AG04449 (cell line): ENCODE measurements at places on chromosomes 1 and 21.

DNA sequence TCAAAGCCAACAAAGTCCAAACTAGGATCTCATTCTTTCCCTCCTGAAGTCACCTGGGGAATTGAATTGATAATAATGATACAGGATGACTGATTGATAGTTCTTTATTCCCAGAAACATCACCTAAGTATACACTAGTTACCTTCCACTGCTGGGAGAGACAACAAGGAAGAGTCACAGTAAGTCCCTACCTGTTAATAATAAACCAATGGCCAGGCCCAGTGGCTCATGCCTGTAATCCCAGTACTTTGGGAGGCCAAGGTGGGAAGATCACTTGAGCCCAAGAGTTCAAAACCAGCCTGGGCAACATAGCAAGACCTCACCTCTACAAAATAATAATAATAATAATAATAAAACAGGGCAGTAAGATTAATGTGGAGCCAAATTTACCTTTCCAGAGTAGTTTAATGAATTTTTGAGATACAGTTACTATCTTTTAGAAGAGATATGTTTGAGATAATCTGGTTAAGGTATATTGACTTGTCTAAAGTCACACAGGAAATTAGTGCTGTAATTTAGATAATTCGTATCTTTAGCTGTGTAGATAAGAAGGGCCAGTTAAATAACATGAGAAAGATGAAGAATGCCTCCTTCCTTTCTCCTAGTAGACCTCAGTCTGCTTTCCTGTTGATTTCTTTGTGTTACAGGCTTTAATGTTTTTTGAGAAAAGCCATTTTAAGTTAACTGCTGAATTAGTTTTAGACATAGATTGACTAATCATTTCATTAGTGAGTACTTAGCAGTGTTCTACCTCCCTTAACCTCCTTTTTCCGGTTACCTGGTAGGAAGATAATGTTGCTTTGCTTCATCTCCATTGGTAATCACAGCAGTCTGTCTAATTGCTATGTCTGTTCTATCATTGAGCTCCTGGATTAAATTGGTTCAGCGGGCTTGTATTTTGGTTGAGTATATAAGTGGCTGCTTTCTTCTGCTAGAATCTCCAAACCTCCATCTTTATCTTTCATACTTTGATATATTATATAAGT is 22.0 kb downstream of the SMAP2 start:
- no peak for DNase-seq

GRCh38 chr1:30462166-30462565 is 261.2 kb downstream of the MATN1 start:
- no peak for DNase-seq

DNA sequence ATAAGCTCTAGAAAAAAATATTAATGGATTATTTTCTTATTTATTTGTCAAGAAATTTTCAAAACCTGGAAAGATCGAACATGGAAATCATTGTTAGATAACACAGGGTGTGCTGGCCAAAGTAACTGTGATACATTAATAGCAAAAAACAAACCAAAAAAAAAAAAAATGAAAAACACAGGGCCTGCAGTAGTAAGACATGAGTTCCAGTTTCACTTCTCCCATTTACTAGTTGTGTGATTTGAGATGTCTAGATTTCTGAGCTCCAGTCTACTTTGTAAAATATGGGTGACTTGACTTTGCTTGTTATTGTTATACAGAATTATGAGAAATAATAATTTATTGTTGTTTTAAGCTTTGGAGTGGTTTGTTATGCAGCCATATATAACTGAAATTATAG is 13.6 kb downstream of the FAM177B start:
- no peak for DNase-seq

GRCh38 chr1:69263921-69264391 is 303.8 kb upstream of the LRRC7 start:
- no peak for DNase-seq

DNA sequence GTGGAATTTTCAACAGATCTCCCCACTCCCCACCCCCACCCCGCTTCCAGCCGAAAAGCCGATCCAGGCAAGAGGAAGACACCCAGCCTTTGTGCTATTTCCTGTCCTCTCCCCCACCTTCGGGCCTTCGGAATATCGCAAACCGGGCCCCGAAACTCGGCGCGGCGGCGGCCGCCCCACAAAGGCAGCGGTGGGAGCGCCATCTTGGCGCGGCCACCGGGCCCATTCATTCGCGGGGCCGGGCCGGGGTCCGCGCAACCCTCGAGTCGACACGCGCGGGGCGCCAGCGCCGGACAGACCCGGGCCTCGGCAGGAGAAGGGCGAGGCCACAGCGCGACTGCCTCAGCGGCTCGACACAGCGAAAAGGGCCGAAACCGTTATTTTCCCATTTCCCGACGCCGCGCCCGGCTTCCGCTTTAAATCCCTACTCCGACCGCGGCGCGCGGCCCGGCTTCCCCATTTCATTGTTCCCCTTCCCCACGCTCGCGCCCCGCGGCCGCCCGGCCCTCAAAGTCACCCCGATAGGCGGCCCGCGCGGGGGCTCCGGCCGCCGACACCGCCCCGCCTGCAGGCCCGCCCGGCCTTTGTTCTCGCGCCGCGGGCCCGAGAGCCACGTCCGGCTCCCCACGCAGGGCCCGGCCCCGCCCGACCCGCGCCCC is 911 bp downstream of the GNB1 start:
- no peak for DNase-seq

GRCh38 chr1:218430822-218431221 is 85.7 kb downstream of the TGFB2 start:
- no peak for DNase-seq

- no peak for DNase-seq
These were observed 19.1 kb upstream of the RXRG start for GRCh38 chr1:165463978-165464377.

- no peak for DNase-seq
These were observed 18.2 kb downstream of the CDK18 start for GRCh38 chr1:205522692-205523091.

DNA sequence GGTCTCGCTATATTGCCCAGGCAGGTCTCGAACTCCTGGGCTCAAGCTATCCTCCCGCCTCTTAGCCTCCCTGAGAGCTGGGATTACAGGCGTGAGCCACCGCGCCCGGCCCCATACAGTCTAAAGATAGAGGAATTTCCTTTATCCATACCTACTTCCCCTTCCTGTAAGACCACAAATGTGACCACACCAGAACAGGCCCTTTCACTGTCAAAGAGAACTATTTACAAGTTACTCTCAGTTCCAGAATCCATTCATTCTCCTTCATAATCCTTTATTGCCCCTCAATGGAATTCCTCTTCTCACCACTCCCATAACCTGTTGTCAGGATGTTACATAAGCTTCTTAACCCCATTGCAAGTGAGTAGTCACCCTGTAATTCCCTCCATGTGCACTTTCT is 26.3 kb upstream of the SLC5A9 start:
- DNase-seq, result no peak

DNA sequence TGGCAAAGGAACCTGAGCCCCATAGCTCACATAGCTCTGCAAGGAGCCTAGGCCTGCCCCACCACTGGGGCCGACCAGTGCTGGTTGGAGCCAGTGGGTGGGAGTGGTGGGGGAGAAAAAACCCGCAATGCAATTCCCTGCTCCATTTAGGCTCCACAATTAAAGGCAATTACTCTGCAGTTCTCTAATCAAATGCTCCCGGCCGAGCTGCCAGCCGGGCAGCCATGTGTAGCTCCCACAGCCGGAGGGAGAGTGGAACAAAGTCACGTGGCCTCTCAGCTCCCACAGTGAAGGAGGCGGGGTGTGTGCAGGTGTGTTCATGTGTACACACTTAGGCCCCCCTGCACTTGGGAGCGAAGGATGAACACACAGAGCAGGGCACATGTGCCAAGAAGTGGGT is 81.6 kb downstream of the KIRREL1 start:
- DNase-seq, result no peak

DNA sequence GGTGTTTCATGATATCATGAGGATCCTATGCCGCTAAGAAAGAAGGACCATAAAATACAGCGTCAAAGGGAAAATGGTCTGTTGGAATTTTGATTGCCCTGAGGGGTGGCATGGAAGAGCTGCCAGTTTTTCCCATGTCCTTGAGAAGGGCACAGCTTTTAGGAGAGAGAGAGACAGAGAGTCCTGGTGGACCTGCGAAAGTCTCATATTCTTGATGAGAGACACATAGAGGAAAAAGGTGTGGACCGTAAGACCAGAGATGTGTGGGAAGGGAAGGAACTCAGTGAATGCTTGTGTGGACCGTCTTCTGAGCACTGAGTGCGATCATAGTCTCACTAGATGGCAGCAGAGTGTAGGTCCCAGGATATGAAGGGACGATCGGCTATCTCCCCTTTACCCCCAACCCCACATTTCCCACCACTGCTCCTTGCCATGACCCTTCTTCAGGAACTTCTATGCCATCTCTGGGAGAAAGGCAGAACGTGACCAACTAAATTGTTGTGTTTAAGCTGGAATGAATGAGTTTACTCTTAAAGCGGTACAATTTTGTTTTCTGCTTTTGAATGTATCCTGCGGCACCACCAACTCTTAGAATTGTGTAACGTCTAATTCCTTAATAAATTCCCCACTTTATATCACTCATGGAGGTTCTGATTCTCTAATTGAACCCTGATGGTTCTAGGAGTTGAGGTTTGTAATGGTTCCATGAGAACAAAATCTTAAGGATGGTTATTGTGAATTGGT is 117.7 kb downstream of the CTH start:
- DNase-seq, result no peak

GRCh38 chr1:168159979-168160378 is 18.8 kb upstream of the TIPRL start:
- DNase-seq, result no peak

- DNase-seq, result no peak
These were observed 124.0 kb downstream of the KCNH1 start for GRCh38 chr1:211009944-211010343.
